Melanocyte of skin (primary cell): ENCODE measurements at places on chromosomes 11 and 22. TPM values are rescaled to one million over a fixed set of nuclear protein-coding genes. Genes with fewer than 3 reads are reported as not detected.

CABP4 gene
- total RNA-seq: not detected in 2 replicates

CLCF1 gene
- 0.33 and 0.46 TPM in 2 replicates for total RNA-seq

KRTAP5-11 gene
- not detected in 2 replicates for total RNA-seq

MPST gene
- total RNA-seq: 35.8 and 69.4 TPM in 2 replicates

C11orf16 gene
- total RNA-seq: not detected in 2 replicates

MMP13 gene
- total RNA-seq: not detected in 2 replicates

LRRN4CL gene
- total RNA-seq: 0.15 and 1.3 TPM in 2 replicates

HEPHL1 gene
- not detected in 2 replicates for total RNA-seq

CHADL gene
- total RNA-seq: under 0.01 and 0.33 TPM in 2 replicates

ABCC8 gene
- 0.33 TPM in 1 of 2 replicates, not detected in the other for total RNA-seq

AQP11 gene
- total RNA-seq: 2.0 and 4.3 TPM in 2 replicates

PGM2L1 gene
- total RNA-seq: 2.3 and 2.6 TPM in 2 replicates

SMTN gene
- 15.5 and 30.2 TPM in 2 replicates for total RNA-seq

CD248 gene
- total RNA-seq: 0.69 and 5.1 TPM in 2 replicates

MPEG1 gene
- total RNA-seq: not detected in 2 replicates

OR5P2 gene
- not detected in 2 replicates for total RNA-seq
